Panc1 (cell line): ENCODE measurements at places on chromosomes 3 and 15. TPM values are rescaled to one million over a fixed set of nuclear protein-coding genes. Genes with fewer than 3 reads are reported as not detected.

GRCh38 chr15:78182821-78183220 lies 33.7 kb downstream of the IDH3A start:
- no peak for DNase-seq

GRCh38 chr3:16846373-16847080 lies 38.2 kb upstream of the PLCL2 start:
- DNase-seq: no peak

DNA sequence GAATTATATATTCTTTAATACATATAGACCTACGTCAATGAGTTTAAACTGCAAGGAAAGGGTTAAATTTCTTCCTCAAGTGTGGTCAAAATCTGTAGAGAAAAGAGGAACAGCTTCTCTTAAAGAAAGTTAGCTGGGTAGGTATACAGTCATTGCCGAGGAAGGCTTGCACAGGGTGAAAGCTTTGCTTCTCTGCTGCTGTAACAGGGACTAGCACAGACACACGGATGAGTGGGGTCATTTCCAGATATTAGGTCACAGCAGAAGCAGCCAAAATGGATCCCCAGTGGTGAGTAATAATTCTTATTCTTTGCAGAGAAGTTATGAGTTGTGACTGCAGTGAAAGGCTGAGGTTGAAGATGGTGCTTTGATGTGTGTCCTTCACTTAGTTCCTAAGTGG lies at the start of gene CD86:
Gene CD86 (plus strand): TSS at position 148 of the 400 bp plus-strand sequence. CDS start 128 bp downstream, at position 276.
- no peak for DNase-seq

GRCh38 chr15:41125931-41126642 lies 10.0 kb upstream of the INO80 start:
- DNase-seq: no peak

DNA sequence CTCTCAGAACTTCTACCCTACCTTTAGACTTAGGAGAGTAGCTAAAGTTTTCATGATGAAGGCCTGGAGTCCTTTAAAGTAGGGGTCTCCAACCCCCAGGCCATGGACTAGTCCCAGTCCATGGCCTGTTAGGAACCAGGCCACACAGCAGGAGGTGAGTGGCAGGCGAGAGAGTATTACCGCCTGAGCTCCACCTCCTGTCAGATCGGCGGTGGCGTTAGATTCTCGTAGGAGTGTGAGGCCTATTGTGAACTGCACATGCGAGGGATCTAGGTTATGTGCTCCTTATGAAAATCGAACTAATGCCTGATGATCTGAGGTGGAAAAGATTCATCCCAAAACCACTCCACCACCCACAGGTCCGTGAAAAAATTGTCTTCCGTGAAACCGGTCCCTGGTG lies 18.3 kb upstream of the CACNA2D3 start:
- no peak for DNase-seq

- no peak for DNase-seq
Observed at GRCh38 chr3:129282727-129283327, 4.2 kb downstream of the HMCES start.

Gene IQCF5
- total RNA-seq: not detected

GRCh38 chr3:36214460-36214859 lies 165.8 kb upstream of the STAC start:
- DNase-seq: no peak

Gene LCMT2
- total RNA-seq: 12.1 TPM

Gene GOLGA6D
- total RNA-seq: not detected

GRCh38 chr3:86658876-86659275 lies 332.1 kb downstream of the VGLL3 start:
- DNase-seq: no peak

GRCh38 chr3:101825904-101826445 lies 23.3 kb upstream of the NFKBIZ start:
- no peak for DNase-seq

GRCh38 chr3:148042663-148043445 lies 633.7 kb downstream of the ZIC1 start:
- DNase-seq: no peak

- DNase-seq: no peak
Observed at GRCh38 chr3:156586905-156587759, 32.2 kb upstream of the SSR3 start.

Gene CD200
- total RNA-seq: not detected

Gene SPESP1
- not detected for total RNA-seq

GRCh38 chr15:72117486-72118016 lies 399 bp downstream of the MYO9A start:
- DNase-seq: no peak

DNA sequence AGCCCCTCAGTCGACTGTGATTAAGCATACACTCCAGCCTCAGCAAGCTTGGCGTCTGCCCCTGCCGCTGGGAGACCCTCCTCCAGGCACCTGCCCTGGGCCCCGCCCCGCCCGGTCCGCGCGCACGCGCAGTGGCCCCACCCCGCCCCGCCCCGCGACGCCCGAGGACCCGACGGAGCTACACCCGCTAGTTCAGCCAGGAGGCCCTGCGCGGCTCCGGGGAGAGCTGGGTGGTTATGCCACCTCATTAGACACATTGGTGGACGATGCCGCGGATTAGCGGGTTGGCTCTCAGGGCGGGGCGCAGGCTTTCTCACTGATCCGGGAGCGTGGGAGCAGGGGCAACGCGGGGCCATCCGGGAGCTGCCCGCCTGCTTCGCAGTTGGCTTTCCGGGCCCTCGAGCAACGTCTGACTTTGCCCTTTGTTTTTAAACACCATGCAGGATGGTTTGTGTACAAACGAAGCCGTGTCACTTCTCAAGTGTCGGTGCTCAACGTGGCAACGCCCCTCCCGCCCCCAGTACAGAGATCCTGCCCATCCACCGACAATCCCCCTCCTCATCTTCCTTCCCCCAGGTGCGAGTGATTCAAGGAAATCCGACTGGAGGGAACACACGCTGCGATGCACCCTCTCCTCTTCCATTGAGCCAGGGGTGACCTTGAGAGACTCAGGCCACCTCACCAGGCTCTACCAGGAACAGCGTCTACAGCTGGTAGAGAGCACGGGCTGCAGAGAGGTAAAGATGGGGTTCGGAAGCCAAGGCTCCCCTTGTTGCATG lies 109.3 kb downstream of the SHQ1 start:
- DNase-seq: no peak

Gene PPARG
- total RNA-seq: 88.1 TPM

GRCh38 chr15:95724908-95725633 lies 605.4 kb upstream of the NR2F2 start:
- no peak for DNase-seq
